ENCODE measurements at places on chromosomes 3 and 15.

DNA sequence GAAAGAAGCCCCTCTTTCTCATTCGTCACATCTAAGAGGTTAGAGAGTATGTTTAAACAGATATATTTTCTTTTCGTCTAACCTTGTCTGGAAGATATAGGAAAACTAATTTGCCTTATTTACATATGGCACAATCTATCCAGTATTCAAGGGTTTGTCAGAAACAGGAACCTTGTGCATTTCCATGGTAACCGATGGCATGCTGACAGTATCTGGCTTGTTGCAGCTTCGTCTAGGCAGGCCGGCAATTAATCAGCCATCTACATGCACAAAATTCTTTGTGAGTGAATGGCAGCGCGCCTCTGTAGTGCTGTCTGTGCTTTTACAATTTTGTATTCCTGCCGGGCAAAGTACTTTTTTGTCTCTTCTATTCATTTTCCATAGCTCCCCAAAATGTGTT is 294.0 kb upstream of the SOX2 start:
- DNase-seq = no peak

- DNase-seq = no peak
Observed at GRCh38 chr3:52570076-52570475, 33.7 kb downstream of the UQCC5 start.

GRCh38 chr3:52198643-52199608 is 966 bp downstream of the ALAS1 start:
- DNase-seq = no peak

GRCh38 chr15:57919754-57920153 is 145.8 kb downstream of the ALDH1A2 start:
- no peak for DNase-seq

DNA sequence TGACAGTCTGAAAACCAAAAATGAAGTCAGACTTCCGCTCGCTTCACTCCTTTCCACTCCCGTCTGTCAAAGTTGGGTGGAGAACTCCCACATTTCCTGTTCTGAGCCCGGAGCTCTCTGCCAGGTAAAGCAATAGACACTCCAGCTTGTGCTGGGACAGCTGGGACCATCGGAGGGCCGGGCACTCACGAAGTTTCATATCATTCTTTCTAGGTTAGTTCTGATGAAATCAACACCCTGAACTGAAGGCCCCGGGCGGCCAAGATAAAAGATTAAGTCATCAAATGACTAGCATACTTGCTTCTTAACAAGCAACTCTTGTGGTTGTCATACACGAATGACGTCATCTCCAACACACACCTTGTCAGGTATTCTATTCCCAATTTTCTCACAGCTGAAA is 42.1 kb downstream of the MAGI1 start:
- DNase-seq = no peak

DNA sequence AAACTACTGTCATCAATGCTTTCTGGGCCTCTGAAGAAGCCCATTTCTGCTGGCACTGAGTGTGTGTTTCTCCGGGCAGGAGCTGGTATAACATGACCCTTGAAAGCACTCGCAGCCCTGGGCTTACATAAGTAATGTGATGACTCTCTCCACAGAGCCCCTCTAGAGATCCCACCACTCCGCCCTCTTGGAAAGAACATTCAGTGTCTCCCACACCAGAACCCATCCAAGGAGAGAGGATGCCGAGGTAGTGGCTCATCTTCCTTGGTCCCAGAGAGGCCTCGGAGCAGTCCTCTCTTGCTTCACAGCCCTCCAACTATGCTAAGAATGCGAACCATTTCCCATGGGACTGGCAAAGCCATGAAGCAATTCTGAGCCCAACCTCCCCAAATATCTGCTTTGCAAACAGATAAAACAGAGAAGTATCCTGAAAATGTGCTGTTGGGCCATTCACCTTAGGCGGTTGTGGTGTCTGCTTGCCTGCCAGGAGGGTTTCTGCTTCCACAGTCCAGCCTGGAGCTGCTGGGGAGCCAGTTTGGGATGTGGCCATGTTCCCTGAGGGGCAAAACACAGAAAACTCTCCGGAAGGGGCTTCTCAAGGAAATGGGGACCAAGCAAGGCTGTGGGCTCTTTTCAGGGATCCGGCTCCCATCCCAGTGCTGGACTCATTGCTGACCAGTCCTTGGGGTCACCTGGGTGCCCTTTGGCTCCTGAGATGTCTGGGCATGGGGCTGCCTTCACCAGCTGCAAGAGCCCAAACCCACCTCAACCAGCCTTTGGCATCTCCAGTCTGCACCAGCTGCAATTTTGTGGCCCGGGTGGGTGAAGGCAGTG is 47.3 kb downstream of the AMOTL2 start:
- DNase-seq = no peak

DNA sequence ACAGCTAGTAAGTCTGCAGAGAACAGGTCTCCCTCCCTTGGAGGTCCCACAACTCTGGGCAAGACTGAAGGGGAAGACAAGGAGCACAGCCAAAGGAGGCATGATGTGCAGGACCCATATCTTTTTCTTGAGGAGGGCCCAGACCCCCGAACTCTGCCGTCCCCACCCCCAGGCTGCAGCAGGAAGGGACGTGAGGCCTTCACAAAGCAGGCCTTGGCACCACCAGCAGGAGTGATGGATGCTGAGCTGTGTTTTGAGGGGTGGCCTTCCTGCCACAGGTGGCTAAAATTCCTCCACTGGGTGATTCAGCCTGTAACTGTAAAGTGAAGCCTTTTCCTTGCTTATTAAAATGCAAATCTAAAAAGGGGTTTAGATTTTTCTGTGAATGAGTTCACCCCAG is 8.6 kb downstream of the PLA2G4D start:
- DNase-seq = no peak

DNA sequence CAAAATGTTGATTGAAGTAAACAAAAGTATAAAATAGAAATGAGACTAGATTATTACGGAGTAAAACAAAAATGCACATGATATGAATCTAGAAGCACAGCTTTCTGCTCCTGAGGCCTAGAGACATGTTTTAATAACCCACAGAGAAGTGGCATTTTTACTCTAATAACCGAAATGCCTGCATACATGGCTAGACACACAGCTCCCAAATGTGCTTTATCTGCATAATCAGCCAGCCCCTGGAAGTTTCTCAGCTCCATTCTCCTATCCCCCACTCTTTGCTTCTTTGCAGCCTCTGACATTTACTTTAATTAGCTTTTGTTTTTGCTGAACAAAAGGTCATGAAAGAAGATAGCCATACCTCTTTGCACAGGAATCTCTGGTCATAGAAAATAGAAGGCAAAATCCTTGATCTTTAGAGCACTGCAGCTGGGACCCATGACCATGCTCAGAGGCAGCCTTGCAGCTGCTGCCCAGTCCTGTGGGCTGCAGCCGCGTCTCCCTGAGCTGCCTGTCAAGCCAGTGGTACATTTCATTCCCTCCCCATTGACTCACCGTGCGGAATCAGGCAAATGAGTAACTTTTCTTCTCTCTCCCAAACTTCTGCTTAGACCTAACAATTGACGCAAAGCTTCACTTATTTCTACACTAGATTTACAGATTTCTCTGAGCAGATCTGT is at the start of gene VEPH1:
TSS of gene VEPH1 (minus strand) at position 501 of the 680 bp plus-strand sequence. CDS start 8,067 bp downstream, outside the sequence.
- no peak for DNase-seq

- no peak for DNase-seq
Observed at GRCh38 chr3:54125300-54125699, 2.9 kb downstream of the CACNA2D3 start.

DNA sequence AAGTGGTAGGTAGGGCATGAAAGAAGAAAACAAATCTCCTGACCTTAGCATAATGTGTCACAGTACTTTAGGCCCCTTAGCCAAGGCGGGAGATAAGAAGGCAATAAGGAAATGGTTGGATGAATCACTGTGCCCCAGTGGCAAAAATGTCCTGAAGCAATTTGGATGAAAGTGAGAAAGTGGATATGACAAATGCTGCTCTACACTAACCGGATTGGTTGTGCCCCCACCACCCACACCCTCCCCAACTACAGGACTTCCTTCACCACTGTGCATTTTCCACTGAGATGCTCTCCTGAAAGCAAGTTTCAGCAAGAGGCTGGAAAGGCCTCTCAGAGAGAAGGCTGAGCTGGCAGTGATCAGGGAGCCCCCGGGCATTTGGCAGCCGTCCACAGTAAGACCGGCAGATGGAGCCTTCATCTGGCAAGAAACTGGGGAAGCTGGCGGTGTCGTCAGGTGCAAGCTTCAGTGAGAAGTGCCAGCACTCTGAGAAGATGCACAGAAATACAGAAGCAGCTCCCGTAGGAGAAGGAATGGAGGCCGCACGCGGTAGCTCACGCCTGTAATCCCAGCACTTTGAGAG is 63.8 kb downstream of the ATP1B3 start:
- peak; percentile 46 for DNase-seq

DNA sequence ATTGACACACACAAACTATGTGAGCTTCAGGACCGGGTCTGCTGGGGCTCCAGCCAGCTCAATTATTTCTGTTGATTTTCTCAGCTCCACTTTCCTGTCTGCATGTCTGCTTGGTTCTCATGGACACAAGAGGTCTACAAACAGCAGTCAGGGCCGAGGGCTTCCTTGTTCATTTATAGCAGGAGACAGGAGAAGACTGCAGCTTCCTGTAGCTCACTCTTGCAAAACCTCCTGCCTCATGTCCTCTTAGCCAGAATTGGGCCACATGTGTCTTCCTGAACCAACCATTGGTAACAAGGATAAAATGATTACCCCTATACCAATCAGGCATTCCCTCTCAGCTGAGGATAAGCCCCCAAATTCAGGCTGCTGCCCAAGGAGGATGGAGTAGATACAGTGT is 182.8 kb downstream of the TLE3 start:
- peak; percentile 30 for DNase-seq

DNA sequence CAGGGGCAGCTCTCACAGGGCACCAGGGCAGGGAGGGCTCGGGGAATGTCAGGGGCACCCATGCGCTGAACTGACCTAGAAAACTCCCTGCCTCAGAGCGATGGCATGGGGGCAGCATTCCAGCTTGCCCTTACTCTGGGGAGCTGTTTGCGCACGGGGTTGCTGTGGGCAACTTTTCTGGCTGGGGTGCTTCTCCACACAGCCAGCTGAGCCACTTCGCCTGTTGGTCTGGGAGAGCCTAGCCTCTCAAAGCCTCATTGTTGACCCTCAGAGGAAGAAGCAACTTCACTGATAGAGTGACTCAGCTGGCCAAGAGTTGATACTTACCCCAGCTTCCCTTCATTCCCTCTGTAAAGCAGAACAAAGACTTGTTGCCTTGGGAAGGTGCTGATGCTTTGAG is 42.6 kb upstream of the MRPS22 start:
- DNase-seq = no peak

- no peak for DNase-seq
Observed at GRCh38 chr15:64807751-64808222, 17.7 kb downstream of the PIF1 start.

GRCh38 chr3:167483708-167484475 is 10.1 kb upstream of the SERPINI2 start:
- DNase-seq = no peak

GRCh38 chr15:32657198-32657883 is 15.8 kb downstream of the SCG5 start:
- no peak for DNase-seq

GRCh38 chr3:45362161-45362560 is 26.2 kb upstream of the LARS2 start:
- DNase-seq = no peak

- DNase-seq = no peak
Observed at GRCh38 chr15:53072077-53072476, 281.9 kb upstream of the ONECUT1 start.

GRCh38 chr15:42314818-42315217 is 41.6 kb upstream of the TMEM87A start:
- no peak for DNase-seq

- DNase-seq = no peak
Observed at GRCh38 chr3:186883686-186884058, 41.2 kb downstream of the ADIPOQ start.

GRCh38 chr3:129599607-129600006 is 6.9 kb downstream of the PLXND1 start:
- peak; percentile 97 for DNase-seq

- DNase-seq = no peak
Observed at GRCh38 chr3:196251918-196252317, 35.6 kb downstream of the SLC51A start.

GRCh38 chr15:36808411-36809160 is 229.2 kb downstream of the CDIN1 start:
- DNase-seq = no peak

DNA sequence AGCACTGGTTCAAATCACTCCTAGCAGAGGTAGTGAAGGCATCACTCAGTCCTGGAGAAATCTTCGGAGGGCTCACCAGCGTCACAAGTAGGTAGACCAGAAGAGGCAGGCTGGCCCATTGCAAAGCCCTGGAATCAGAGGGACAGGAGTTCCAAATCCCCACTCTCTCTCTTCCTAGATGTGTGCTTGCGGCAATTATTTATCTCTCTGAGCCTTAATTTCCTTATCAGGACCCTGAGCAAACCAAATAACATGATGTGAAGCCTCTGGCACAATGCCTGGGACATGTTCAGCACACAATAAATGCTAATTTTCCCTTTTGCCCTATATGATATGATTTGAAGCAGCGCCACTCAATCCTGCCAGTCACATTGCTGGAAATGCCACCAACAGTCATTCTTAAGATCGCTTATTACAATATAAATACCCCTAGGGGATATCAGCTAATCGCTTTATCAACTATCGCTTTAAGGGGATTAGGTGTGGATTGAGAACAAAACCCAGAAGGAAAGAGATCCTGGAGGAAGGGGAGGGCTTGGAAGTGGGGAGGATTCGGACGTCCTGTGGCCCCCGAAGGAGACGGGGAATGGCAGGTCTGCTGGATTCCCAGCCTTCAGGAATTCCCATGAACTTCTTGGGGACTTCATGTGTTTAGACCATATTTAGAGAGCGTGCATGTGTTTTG is 59.5 kb upstream of the TSEN2 start:
- no peak for DNase-seq

- DNase-seq = no peak
Observed at GRCh38 chr15:20106026-20106425, 435.6 kb downstream of the GOLGA6L6 start.

- no peak for DNase-seq
Observed at GRCh38 chr15:68580026-68580882, 1.5 kb downstream of the CORO2B start.

DNA sequence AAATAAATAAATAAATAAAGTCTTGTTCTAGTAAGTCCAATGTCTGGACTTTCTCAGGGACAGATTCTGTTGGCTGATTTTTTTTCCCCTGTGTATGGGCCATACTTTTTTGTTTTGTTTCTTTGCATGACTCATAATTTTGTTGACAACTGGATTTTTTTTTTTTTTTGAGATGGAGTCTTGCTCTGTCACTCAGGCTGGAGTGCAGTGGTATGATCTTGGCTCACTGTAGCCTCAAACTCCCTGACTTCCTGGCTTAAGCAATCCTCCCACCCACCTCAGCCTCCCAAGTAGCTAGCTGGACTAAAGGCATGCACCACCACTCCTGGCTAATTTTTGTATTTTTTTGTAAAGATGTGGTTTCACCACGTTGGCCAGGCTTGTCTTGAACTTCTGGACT is 38.9 kb downstream of the TICRR start:
- peak; percentile 43 for DNase-seq

GRCh38 chr3:5505163-5505562 is 317.7 kb downstream of the EDEM1 start:
- no peak for DNase-seq

- no peak for DNase-seq
Observed at GRCh38 chr3:140472306-140473020, 205.4 kb upstream of the TRIM42 start.

All from inflammatory macrophage treated with lipopolysaccharide for 4 hours (primary cell).